Glomerular endothelial cell (primary cell): ENCODE measurements at places on chromosomes 6 and 20. TPM values are rescaled to one million over a fixed set of nuclear protein-coding genes. Genes with fewer than 3 reads are reported as not detected.

- DNase-seq, result no peak
Measured at GRCh38 chr6:71179249-71179885, 109.2 kb upstream of the OGFRL1 start.

DNA sequence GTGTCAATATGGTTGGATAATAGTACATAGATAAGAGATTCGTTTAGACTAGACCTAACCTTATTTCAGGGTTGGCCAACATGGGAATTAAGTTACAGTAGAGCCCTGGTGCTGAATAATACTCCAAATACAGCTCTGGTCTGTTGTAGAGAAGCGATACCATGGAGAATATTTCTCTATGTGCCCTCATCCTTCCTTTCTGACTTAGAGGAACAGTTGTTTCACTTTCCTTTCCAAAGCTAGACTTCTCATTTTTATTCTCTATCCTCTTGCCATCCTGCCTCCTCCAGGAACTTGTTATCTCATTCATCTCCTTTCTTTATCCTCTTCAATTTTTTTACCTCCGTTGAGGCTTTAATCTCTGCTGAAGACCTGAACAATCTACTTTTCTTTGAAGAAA, 68.9 kb downstream of the EDN1 start:
- no peak for DNase-seq

DNA sequence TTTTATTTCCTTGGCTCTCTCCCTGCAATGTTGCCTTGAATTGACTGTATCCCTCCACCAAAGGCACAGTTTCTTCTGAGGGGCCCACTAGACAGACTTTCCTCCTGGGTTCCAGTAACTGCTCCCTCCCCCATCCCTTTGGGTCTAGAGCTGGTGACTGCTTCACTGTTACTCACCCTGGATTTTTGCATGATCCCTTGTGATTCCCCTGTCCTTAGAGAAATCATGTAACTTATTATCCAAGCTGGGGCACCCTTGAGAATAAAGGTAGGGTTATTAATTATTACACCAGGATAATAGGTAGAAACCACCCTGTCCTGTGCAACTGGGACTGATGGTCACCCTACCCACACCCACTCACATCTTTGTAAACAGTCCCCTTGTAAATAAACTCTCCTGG, 67.5 kb upstream of the FYN start:
- DNase-seq, result no peak

DNA sequence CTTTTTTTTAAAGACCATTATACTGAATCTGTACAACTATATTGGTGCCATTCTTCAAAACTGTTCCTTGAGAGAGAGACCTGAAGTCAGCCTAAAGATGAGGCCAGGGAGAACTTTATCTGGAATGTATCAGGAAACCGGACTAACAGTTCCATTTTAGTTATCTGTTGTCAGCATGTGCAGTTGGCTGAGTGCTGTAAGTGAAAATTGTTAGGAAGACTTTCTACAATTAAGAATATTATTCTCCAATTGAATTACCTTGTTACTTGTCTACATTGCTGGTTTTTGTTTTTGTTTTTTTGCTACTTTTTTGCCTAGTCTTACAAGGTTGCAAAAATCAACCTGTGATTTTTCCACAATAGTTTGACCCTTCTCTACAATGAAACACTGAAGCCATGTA, 7.5 kb downstream of the CEP57L1 start:
- no peak for DNase-seq

DNA sequence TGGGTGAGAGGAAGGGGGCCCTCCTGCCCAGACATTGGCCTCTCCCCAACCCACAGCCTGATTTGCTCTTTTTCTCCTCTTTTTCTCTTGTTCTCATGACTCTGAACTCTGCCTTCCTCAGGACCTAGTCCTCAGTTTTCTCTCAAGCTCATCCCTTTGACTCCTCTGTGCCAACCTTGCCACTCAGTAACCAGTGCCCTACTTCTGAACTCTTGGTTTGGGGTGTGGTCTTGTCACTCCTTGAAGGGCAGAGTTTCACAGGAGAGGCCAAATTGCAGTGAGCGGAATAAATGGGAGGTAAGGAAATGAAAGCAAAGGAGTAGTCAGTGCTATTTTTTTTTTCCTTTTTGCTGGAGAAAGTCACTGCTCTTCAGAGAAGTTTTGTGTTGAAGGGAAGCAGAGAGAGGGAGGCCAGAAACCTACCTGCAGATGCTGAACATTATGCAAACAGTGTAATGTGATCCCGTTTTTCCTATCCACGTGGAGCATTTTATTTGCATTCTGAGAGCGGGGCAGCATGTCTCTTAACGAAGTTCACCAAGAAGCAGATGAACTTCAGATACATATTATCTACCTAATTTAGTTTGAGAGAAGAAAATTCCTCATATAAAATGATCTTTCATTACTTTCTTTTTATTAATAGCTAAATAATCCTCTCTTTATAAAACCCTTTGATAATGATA, 26.9 kb downstream of the CFAP61 start:
- DNase-seq, result no peak

- DNase-seq, result no peak
Measured at GRCh38 chr6:133577851-133578250, 311.1 kb upstream of the TCF21 start.

GRCh38 chr20:64037498-64038213, 1.7 kb downstream of the C20orf204 start:
- DNase-seq, result no peak

DNA sequence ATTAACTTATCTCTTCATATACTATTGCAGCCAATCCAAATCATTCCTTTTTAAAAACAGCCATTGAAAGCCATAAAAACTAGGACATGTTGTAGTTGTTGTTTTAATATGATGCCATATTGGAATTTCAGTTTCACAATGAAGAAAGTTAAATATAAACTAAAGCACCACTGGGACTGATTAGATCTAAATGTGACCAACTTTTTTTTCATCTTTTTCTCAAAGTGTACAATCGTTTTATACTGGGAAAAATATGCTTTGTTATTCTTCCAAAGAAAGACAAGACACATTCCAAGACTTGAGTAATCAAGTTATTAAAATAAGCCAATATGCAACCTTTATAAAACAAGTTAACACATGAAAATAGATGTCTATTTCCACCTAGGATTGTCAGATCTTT, 68.5 kb downstream of the THEMIS start:
- no peak for DNase-seq

GRCh38 chr6:108587258-108588059, 26.7 kb downstream of the FOXO3 start:
- no peak for DNase-seq

DNA sequence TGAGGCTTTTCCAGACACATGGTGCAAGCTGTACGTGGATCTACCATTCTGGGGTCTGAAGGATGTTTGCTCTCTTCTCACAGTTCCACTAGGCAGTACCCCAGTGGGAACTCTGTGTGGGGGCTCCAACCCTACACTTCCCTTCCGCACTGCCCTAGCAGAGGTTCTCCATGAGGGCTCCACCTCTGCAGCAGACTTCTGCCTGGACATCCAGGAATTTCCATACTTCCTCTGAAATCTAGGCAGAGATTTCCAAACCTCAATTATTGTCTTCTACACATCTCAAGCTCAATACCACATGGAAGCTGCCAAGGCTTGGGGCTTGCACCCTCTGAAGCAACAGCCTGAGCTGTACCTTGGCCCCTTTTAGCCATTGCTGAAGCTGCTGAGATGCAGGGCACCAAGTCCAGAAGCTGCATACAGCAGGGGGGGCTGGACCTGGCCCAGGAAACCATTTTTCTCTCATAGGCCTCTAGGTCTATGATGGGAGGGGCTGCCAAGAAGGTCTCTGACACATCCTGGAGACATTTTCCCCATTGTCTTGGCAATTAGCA, 11.6 kb downstream of the PDSS2 start:
- DNase-seq, result no peak

GRCh38 chr6:163985710-163986109, 571.2 kb downstream of the QKI start:
- DNase-seq, result no peak

GRCh38 chr6:73798592-73798991, 102.6 kb downstream of the CD109 start:
- no peak for DNase-seq

- DNase-seq, result peak; percentile 60
Measured at GRCh38 chr6:75934643-75935472, 137.6 kb downstream of the IMPG1 start.

- no peak for DNase-seq
Measured at GRCh38 chr6:14763139-14763538, 482.7 kb upstream of the JARID2 start.

DNA sequence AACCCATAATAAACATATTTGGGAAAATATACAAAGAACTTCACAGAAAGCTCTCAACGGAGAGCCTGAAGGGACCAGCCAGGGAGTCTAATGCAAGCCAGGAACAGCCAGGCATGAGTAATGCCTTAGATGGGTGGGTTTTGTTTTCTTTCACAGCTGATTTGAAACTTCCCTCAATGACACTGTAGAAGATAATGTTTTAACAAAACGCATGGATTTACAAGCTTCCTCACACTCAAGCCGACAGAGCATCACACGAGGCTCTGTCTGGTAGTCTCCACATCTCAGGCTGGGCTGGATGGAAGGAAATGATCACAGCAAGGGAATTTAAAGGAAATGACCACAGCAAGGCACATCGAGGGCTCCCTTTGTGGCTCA, 113.9 kb downstream of the GMPR start:
- no peak for DNase-seq

- DNase-seq, result no peak
Measured at GRCh38 chr20:18692447-18692846, 104.6 kb downstream of the DTD1 start.

- no peak for DNase-seq
Measured at GRCh38 chr6:167856999-167857660, 30.4 kb downstream of the AFDN start.

DNA sequence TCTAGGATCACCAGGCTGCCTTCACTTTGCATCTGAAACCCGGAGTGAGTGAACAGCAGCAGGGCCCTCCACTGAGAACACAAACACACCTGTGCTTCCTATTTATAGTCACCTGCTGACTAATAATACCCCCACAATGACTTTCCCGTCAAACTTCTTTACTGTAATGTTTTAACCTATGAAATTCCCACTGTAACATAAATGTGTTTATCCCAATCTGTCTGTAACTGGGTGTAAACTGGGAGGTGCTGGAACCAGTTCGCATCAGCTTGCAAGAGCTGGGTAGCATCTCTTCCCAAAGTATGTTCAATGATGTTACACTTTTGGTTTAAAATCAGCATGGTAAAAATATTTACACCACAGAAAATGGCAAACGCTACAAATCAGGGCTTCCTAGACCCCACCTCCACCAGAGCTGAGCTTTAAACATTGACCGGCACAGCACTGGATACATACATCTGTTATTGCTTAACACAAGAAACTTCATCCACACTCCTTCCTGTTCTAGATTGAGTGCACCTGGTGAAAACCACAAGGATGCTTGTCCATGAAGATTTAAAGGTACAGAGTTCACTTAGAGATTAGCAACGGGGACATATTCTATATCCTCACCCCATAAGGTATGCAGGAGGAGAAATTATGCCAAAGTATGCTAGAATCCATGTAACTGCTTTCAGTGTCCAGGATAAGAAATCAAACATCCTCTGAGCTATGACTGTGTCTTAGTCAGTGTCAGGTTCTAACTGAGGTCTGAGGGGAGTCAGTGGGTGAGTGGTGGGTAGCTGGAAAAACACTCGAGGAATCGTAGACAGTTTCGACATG, 79.0 kb downstream of the ALDH8A1 start:
- DNase-seq, result no peak

GRCh38 chr6:130525408-130525807, 159.6 kb downstream of the TMEM200A start:
- no peak for DNase-seq

- no peak for DNase-seq
Measured at GRCh38 chr6:116278854-116279231, 887 bp downstream of the TSPYL1 start.

GRCh38 chr20:12171923-12172524, 254.3 kb downstream of the BTBD3 start:
- no peak for DNase-seq

GRCh38 chr20:41170386-41171105, 33.2 kb downstream of the PLCG1 start:
- no peak for DNase-seq

GRCh38 chr6:109877028-109878004, 100.8 kb upstream of the GPR6 start:
- no peak for DNase-seq

DNA sequence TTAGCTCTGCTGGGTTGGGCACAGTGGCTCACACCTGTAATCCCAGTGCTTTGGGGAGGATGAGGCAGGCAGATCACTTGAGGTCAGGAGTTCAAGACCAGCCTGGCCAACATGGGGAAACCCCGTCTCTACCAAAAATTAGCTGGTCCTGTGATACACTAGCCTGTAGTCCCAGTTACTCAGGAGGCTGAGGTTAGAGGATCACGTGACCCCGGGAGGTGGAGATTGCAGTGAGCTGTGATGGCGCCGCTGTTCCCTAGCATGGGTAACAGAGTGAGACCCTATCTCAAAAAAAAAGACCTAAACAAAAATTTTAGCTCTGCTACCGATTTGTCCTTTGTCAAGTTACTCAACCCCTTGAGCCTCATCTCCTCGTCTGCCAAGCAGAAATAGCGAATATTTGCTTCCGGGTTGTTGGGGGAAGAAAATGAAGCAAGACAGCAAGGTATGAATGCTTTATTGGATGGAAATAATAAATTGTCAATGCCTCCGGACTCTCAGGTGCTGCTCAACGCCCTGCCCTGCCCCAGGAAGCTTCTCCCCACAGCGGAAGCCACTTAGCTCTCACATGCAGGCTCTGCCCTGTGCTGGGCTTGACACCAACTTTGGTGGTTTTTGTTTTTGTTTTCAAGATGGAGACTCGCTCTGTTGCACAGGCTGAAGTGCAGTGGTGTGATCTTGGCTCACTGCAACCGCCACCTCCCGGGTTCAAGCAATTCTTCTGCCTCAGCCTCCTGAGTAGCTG, 24.9 kb upstream of the ITCH start:
- no peak for DNase-seq

- no peak for DNase-seq
Measured at GRCh38 chr20:11217326-11218172, 543.8 kb upstream of the JAG1 start.

- no peak for DNase-seq
Measured at GRCh38 chr20:40497899-40498691, 190.9 kb downstream of the MAFB start.

The CST4 gene
- not detected in 2 replicates for total RNA-seq

The RGS17 gene
- 5.4 and 8.6 TPM in 2 replicates for total RNA-seq

The AGER gene
- total RNA-seq, result 0.19 and 6.1 TPM in 2 replicates

The HLA-DOA gene
- total RNA-seq, result not detected in 2 replicates

The WFDC6 gene
- total RNA-seq, result not detected in 2 replicates

The KCNQ2 gene
- total RNA-seq, result not detected in 2 replicates

The CDSN gene
- not detected in 2 replicates for total RNA-seq

The OPRM1 gene
- not detected in 2 replicates for total RNA-seq

The TREM2 gene
- total RNA-seq, result not detected in 2 replicates

The POM121L2 gene
- not detected in 2 replicates for total RNA-seq

The REM1 gene
- total RNA-seq, result not detected in 2 replicates

The RFX6 gene
- total RNA-seq, result not detected in 2 replicates

The LINC00237 gene
- not detected in 2 replicates for total RNA-seq

The PARD6B gene
- total RNA-seq, result 0.12 and 1.1 TPM in 2 replicates

The NXT1 gene
- total RNA-seq, result 32.6 and 45.6 TPM in 2 replicates

The TRIM39 gene
- 8.0 and 14.0 TPM in 2 replicates for total RNA-seq

The LST1 gene
- total RNA-seq, result 0.87 and 0.99 TPM in 2 replicates
